ENCODE measurements at places on chromosomes 5 and 9. TPM values are rescaled to one million over a fixed set of nuclear protein-coding genes. Genes with fewer than 3 reads are reported as not detected.

Gene GLDC
- not detected for total RNA-seq

Gene CEL
- total RNA-seq = 0.37 TPM

Gene PHYHD1
- 0.52 TPM for total RNA-seq

- H3K36me3 ChIP-seq = no peaks in the 10 kb centered on the region
- H3K27ac ChIP-seq = no peak overlapping the region
- DNase-seq = no peak
- H3K4me3 ChIP-seq = no peak overlapping the region
- no peaks in the 10 kb centered on the region for H3K4me1 ChIP-seq
- no peaks in the 10 kb centered on the region for H3K27me3 ChIP-seq
These were observed 457.0 kb downstream of the PDE4D start for GRCh38 chr5:59436364-59437148.

- H3K4me1 ChIP-seq = no peaks in the 10 kb centered on the region
- H3K36me3 ChIP-seq = no peaks in the 10 kb centered on the region
- H3K27ac ChIP-seq = no peak overlapping the region
These were observed 29.3 kb upstream of the NDFIP1 start for GRCh38 chr5:142079306-142079721.

- H3K4me1 ChIP-seq = no peaks in the 10 kb centered on the region
- H3K27ac ChIP-seq = no peak overlapping the region
- H3K4me3 ChIP-seq = no peak overlapping the region
- no peak for DNase-seq
- no peaks in the 10 kb centered on the region for H3K36me3 ChIP-seq
These were observed 20.9 kb upstream of the ASPN start for GRCh38 chr9:92503156-92503555.

Measured in CD4-positive, CD25-positive, alpha-beta regulatory T cell (primary cell).